SW 1271 (cell line): ENCODE measurements at places on chromosomes 2 and 18.

- no peak for DNase-seq
Observed at GRCh38 chr2:49569176-49569575, 414.9 kb upstream of the FSHR start.

DNA sequence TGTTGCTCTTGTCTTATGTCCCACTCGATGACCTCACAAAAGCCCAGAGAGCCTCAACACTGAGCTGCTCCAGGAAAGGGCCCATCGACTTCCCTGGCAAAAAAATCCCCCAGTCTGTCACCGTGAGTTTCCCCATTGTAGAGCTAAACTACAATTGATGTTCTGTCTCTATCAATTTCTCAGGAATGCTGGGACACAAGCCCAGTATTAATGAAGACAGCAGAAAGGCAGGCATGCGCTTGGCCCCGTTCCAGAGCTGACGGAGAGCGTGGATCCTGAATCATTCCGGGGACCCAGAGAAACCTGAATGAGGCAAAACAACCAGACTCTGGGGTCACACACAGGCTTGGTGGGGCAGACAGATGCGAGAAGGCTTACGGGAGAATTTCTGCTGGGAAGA lies 146.9 kb downstream of the TTC32 start:
- DNase-seq = no peak

GRCh38 chr2:38390947-38391346 lies 13.9 kb upstream of the ATL2 start:
- no peak for DNase-seq

- DNase-seq = no peak
Observed at GRCh38 chr2:202765436-202765835, 106.1 kb downstream of the ICA1L start.

GRCh38 chr2:45696708-45697107 lies 45.2 kb downstream of the PRKCE start:
- no peak for DNase-seq
